ENCODE measurements at places on chromosomes 5 and 9.
A peak's percentile ranks its signal among the peaks of the same experiment; 100 is the strongest.

DNA sequence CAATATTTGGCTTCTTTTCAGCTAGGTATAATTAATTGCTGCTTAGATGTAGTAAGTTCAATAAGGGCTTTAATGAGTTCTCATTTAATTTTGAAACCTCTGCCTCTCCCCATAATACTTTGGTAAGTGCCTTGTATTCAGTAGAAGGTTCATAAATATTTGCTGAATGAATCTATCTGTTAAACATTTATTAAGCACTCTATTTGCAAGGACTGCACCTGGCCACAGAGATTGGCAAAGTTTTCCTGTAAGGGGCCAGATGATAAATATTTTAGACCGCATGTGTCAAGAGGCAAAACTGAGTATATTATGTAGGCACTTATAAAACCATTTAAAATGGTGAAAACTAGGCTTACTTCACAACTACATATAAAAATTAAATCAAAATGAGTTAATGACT lies 19.0 kb upstream of the GNA14 start:
- DNase-seq, result no peak

GRCh38 chr5:91140657-91141056 lies 242.5 kb downstream of the ARRDC3 start:
- no peak for DNase-seq

- no peak for DNase-seq
These were observed 51.1 kb downstream of the PSMB7 start for GRCh38 chr9:124364141-124364540.

GRCh38 chr9:113674436-113674835 lies 201.7 kb upstream of the ZNF618 start:
- DNase-seq, result no peak

DNA sequence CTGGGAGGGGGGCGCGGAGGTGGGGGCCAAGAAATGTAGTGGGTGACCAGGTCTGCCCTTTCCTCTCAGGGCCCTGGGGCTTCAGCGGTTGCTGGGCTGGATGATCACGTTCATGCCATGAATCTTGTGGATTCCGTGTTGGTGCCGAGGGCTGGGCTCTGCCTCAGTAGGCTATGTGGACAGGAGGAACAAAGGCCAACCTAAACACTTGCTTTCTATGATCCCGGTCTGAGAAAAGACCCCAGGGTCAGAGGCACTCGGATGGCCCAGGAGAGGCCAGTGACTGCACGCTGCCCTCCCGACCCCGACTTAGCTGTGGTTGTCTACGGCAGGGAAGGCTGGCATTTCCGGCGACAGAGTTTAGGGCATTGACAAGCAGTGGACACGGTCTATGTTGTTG lies 26.6 kb downstream of the PHF2 start:
- DNase-seq, result peak; percentile 31

DNA sequence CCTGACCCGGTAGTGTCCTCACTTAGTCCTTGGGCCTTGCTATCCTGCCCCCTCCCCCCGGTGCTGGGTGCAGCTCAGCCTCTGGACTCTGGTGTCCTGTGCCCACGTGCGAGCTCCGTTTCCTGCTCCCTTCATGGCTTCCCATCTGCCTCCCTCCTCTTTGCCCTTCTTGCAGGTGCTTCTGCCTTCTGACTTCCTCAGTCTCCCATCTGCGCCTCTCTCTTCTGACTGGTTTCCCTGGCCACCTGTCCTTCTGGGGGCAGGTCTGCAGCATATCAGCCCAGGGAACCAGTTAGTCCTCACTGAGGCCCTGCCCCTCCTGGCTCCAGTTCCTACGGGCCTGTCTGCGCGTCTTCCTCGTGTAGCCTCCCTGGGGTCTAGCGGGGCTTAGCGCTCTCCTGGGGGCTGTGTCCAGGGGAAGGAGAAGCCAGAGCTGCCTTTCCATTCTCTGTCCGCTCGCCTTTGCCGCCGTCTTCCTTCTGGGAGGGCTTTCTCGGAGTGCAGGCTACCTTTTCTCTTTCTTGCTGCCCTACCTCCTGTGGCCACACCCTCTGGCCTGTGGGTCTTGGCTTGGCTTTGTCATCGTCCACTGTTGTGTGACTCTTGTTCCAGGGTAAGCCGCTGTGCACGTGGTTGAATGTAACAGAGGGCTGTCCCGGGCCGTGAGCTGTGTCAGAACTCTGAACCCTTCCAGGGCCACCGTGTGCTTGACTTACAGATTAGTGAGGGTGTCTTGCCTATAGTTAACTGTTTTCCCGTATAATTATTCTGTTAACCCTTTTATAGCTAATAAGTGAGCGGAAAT lies 51.8 kb downstream of the EHMT1 start:
- DNase-seq, result peak; percentile 69

- DNase-seq, result no peak
These were observed 47.9 kb downstream of the MEGF10 start for GRCh38 chr5:127338501-127338900.

Measured in H1 (cell line).